ENCODE measurements at places on chromosomes 5 and 9.
A peak's percentile ranks its signal among the peaks of the same experiment; 100 is the strongest.

- DNase-seq, result no peak
These were observed 83.3 kb upstream of the LHFPL2 start for GRCh38 chr5:78731884-78732283.

GRCh38 chr9:846852-847251 is 5.4 kb downstream of the DMRT1 start:
- DNase-seq, result no peak

DNA sequence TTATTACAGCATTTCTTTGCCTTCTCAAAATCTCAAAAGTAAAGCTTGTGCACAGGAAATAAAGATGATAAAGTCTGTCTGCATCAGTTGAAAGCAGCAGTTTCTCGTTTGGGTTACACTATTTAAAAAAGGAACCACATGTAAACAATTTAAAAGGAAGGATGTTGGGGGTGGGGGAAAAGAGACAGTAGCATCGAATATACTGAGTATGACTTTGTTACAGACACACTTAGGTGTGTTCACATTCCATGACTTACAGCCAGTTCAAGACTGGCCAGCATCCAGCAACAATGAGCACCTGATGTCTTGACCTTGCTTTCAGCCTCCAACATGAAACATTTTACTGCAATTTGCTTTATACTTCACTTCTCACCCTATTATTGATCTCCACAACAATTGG is 8.7 kb downstream of the GAPT start:
- DNase-seq, result no peak

- DNase-seq, result no peak
These were observed 532.2 kb downstream of the ACTL7B start for GRCh38 chr9:108323615-108324014.

DNA sequence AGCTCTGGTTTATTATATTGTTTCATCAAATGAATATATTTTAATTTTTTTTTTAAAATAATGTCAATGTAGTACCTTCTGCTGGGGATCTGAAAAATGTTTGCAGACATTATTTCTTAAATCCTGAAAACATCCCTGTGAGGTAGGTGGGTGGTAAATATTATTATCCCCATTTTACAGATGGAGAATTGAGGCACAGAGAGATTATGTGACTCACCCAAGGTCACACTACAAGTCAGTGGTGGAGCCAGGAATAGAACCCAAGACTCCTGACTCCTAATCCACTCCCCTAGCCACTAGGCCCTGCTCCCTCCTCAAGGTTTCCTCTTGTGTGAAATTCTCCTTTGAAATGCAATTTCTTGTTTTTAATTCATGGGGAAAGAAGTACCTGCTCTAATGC is 171.4 kb downstream of the NIPBL start:
- DNase-seq, result no peak

DNA sequence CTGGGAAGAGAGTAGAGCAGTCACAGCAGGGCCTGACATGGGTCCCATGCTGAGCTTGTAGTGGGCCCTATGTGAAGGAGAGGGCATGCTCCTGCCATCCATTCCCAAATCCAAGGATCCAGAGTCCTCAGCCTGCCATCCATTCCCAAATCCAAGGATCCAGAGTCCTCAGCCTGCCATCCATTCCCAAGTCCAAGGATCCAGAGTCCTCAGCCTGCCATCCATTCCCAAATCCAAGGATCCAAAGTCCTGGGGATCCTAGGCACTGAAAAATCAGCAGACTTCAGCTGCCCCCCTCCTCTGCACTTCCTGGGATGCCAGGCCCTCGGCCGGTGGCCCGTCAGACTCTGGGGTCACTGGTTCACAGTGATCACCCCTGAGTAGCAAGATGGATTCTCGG is 33.6 kb downstream of the THBS4 start:
- no peak for DNase-seq

- DNase-seq, result no peak
These were observed 178.1 kb downstream of the FGF1 start for GRCh38 chr5:142507531-142508372.

DNA sequence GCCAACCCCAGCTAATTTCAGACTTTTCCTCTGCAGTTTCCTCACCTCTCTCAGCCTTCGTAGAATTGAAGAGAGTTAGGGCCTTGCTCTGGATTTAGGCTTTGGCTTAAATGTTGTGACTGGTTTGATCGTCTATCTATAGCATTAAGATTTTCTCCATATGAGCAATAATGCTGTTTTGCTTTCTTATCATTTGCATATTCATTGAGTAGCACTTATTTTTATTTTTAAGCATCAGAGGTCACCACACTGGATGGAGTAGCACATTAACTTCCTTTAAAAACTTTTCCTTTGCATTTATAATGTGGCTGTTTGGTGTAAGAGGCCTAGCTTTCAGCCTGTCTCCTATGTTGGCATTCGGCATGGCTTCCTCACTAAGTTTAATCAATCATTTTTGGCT is 12.6 kb upstream of the PCBD2 start:
- no peak for DNase-seq

GRCh38 chr5:167639766-167640165 is 651.7 kb upstream of the WWC1 start:
- peak; percentile 72 for DNase-seq

DNA sequence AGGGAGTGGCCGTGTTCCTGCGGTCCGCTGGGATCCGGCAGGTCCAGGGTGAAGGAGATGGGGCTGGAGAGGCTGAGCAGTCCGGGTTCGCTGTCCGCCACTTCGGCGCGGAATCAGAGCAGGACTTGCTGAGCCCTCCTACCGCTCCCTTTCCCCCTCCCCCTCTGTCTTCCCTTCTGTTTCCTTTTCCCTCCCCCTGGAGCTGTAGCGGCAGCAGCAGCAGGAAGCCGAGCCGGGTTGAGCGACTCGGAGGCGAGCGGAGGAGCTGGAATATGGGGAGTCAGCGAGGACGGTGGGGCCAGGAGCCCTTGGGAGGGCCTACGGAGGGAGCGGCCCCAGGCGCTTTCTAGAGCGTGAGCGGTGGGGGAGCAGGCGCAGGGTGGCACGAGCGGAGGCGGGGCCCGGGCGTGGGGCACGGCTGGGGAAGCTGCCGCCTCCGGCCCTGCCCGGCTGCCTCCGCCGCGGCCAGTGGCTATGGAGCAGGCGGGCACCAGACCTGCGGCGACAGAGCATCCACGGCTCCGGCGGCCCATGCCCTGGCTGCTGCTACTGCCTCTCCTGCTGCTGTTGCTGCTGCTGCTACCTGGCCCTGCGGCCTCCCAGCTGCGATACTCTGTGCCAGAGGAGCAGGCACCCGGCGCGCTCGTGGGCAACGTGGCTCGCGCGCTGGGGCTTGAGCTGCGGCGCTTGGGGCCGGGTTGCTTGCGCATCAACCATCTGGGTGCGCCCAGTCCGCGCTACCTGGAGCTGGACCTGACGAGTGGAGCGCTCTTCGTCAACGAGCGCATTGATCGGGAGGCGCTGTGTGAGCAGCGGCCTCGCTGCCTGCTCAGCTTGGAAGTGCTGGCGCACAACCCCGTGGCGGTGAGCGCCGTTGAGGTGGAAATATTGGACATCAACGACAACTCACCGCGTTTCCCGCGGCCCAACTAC is at the start of gene PCDHAC2:
Gene PCDHAC2 (plus strand): TSS at position 184 of the 933 bp plus-strand sequence. CDS start 291 bp downstream, at position 475.
- DNase-seq, result peak; percentile 32

- no peak for DNase-seq
These were observed 45.7 kb upstream of the PIK3R1 start for GRCh38 chr5:68169903-68170302.

- peak; percentile 2 for DNase-seq
These were observed 8.8 kb downstream of the GARNL3 start for GRCh38 chr9:127273326-127273725.

DNA sequence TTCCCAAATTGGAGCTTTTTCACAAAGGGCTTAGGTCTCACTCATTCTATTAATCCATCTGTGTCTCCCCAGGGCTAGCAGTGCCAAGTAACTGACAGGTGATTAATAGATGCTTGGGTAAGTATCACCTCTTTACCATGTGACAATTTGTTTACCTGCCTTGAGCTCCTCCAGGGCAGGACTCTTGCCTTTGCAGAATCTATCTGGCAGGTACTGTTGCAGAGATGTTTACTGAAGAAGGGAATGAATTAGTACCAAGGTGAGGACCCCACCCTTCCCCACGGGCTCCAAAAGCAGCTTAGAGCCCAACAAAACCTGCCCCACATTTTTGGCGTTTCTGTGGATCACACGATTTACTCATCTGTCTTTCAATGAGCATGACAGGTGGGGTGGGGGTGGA is 698 bp upstream of the TGFBI start:
- DNase-seq, result no peak

DNA sequence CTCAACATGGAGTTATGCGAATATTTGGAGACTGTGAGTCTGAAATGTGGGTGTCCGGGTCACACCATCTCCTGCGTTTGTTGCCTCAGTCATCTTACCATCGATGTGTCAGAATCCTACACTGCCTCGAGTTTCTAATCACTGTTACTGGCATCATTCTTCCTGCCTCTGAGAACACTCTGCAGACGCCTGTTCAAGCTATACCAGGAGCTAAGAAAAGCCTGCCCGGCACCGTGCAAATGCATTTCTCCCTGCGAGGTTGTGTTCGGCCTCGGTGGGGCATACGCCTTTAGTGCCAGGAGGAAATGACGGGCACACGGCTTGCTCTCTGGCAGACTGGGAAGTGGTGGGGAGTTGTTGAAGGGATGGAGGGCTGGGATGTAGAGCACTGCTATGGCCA is 31.2 kb upstream of the SLC25A51 start:
- no peak for DNase-seq

- no peak for DNase-seq
These were observed 239.1 kb downstream of the ELAVL2 start for GRCh38 chr9:23586906-23587305.

DNA sequence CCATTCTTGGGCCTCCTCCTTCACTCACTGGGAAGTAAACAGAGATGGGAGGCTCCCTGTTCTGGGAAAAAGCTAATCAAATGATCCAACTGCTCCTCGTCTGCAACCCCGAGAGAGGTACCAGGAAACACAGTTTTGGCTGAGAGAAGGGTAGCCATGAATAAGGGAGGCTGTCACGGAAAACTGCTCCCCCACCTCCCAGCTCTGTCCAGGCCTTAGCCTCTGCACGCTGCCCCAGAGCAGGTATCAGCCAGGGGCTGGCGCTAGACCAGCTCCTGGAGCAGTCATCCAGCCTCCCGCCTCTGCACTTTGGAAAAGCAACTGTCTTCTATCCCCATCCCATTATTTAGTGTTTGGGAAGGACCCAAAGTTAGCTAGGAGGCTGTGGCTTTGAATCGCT is 266.1 kb downstream of the NDUFS4 start:
- no peak for DNase-seq

- DNase-seq, result no peak
These were observed 30.4 kb upstream of the TRIM14 start for GRCh38 chr9:98149422-98149821.

DNA sequence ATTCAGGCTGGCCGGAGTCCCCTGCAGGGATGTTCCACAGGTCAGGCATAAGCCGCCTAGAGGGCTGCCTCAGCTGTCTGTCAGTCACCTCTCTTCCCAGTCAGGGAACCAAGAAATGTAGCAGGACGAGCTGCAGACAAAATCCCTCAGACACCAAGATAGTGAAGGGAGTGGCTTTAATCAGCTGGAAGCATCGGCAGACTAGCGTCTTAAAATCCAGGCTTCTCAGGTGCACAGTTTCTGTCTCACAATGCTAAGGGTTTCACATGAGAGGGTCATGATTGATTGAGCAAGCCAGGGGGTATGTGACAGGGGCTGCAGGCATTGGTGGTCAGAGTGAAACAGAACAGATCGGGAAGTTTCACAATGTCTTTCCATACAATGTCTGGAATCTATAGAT is 247.2 kb downstream of the CDH10 start:
- no peak for DNase-seq

DNA sequence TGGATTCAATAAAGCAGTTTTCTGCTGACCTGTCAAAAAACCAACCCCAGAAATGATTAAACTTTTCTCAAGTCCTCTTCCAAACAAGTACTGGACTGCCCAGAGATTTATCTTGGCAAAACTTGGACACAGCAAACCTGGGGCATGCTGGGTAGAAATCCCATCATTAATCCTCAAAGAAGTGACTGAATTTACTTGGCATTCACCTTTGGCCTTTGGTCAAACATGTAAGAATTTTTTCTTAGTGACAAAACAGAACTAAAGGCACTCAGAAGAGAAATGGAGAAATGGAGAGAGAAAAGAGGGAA is 248.6 kb upstream of the NREP start:
- peak; percentile 88 for DNase-seq

DNA sequence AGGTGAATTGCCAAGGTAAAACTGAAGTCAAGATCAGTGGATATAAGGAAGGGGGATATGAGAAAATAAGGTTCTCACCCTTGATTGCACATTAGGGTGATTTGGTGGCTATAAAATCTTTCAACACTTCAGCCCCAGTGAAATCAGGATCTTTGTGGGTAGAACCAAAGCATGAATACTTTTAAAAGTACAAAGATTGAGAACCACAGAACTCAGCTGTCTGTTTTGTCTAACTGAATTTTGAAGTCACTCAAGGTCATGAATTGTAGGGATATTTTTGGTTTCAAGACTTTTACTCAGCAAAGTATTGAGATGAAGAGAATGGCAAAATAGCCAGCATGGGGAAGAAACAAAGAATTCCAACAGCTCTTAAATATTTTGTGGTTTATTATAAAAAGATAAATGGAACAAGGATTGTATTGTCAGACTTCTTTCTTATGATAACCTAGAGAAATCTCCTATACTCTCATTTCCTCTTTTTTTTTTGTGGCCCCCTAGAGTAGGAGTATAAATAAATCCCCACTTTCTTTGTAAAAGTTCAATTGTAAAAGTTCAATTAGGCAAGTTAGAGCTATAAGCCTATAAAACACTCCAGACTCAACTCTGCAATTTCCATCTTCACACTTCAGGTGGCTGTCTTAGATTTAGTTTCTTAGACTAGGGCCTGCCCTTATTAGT is 272.9 kb downstream of the PDE4D start:
- peak; percentile 88 for DNase-seq

DNA sequence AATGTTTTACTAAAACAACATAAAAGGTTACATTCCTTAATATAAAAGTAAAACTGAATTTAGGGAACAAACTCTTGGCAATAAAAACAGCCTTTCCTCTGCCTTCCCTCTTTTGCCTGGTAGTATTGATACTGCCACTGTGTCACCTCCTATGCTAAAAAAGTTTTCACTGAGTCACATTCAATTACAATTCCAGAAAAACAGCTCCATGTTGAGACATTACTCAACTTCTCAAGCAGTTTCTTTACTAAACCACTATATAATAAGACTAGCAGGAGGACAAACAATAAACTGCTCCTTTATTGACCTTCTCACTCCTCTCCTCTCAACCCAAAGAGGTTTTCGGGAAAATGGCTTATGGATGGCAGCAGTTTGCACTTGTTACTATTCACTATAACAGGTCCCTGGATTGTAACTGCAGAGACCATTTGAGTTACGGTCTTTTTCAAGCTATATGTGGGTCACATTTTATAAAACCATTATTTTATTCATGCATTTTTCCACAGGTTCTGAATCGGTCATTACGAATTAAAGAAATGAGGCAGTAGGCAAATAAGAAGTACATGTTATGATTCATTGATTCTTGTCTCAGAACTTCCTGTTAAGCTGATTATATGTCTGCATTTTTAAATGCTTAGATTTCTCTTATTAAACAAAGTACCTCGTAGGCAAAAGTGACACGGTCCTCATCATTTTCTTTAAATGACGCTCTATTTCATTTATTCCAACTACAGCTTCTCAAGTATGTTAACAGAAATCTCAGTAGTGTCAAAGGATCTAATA is 2.1 kb downstream of the ZDHHC21 start:
- DNase-seq, result no peak

- no peak for DNase-seq
These were observed 51.0 kb downstream of the MTAP start for GRCh38 chr9:21853414-21853813.

GRCh38 chr5:7904170-7904569 is 35.2 kb downstream of the MTRR start:
- DNase-seq, result peak; percentile 79

All from fibroblast of upper back skin (primary cell).